PC-3 (cell line): ENCODE measurements at places on chromosomes 5 and 9. TPM values are rescaled to one million over a fixed set of nuclear protein-coding genes. Genes with fewer than 3 reads are reported as not detected.
A peak's percentile ranks its signal among the peaks of the same experiment; 100 is the strongest.

The CDH9 gene
- not detected in 2 replicates for total RNA-seq

The AHRR gene
- total RNA-seq, result 1.6 and 1.9 TPM in 2 replicates

The LMX1B gene
- 0.55 and 1.2 TPM in 2 replicates for total RNA-seq

The ASPN gene
- not detected in 2 replicates for total RNA-seq

The ZNF366 gene
- total RNA-seq, result not detected in 2 replicates

The EPB41L4A gene
- total RNA-seq, result not detected in 2 replicates

The NR4A3 gene
- total RNA-seq, result 0.77 and 0.98 TPM in 2 replicates

The FAXDC2 gene
- total RNA-seq, result not detected in 2 replicates

The IL3 gene
- total RNA-seq, result not detected in 2 replicates

DNA sequence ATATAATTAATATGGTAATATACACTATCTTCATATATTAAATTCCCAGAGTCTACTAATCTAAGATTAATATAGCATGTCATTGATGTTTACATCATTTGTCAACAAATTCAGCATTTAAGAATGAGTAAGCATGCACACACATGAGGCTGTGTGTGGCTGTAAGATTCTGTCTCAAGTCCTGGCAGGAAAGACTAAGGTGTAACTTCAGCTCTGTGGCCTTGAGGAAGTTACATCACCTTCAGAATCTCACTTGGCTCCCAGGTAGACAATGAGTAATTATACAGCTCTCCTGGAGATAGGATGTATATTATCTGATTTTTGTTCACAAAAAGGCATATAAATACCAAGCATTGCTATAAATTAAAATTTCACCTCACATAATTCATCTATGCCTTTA, 119.4 kb upstream of the IQGAP2 start:
- peaks cover 35% of the 10 kb centered on the region for H3K27me3 ChIP-seq
- no peak overlapping the region for H3K4me3 ChIP-seq
- H3K4me1 ChIP-seq, result no peaks in the 10 kb centered on the region
- H3K36me3 ChIP-seq, result no peaks in the 10 kb centered on the region

DNA sequence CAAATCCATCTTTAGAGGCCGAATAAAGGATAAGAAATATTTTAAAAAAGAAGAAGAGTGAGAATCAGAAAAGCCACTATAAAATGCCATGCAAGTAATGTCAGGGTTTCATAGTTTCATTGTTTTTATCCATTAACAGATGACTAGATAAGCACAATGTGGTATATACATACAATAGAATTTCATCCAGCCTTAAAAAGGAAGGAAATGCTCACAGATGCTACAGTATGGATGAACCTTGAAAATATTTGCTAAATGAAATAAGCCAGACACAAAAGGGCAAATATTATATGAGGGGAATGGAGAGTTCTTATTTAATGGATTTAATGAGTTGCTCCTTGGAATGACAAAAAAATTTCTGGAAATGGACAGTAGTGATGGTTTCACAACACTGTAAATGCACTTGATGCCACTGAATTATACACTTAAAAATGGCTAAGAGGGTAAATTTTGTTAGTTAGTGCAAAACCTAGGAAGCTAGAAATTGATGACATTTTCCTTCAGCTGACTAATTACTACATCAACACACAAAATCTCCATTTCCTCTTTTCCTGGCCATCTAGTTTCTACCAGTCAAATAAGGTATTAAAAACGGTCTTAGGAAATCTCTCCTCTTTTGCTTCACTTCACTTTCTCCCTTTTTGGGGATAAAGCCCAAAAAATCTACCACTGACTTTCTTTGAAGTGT, 86.6 kb downstream of the GNA14 start:
- no peak overlapping the region for H3K27ac ChIP-seq
- H3K4me1 ChIP-seq, result no peaks in the 10 kb centered on the region
- no peak overlapping the region for H3K4me3 ChIP-seq
- no peaks in the 10 kb centered on the region for H3K36me3 ChIP-seq
- DNase-seq, result no peak

GRCh38 chr9:38162332-38163211, 93.5 kb upstream of the SHB start:
- peak; percentile 17 for DNase-seq
- 0 out of 2 replicates have a peak, but pooled peaks cover 4% of the 10 kb centered on the region for H3K4me1 ChIP-seq
- no peaks in the 10 kb centered on the region for H3K36me3 ChIP-seq
- H3K27ac ChIP-seq, result no peak overlapping the region

- H3K27me3 ChIP-seq, result no peaks in the 10 kb centered on the region
- no peaks in the 10 kb centered on the region for H3K4me1 ChIP-seq
- no peaks in the 10 kb centered on the region for H3K36me3 ChIP-seq
- H3K4me3 ChIP-seq, result no peak overlapping the region
- no peak overlapping the region for H3K27ac ChIP-seq
Observed at GRCh38 chr5:68739752-68740151, 354.1 kb upstream of the SLC30A5 start.

DNA sequence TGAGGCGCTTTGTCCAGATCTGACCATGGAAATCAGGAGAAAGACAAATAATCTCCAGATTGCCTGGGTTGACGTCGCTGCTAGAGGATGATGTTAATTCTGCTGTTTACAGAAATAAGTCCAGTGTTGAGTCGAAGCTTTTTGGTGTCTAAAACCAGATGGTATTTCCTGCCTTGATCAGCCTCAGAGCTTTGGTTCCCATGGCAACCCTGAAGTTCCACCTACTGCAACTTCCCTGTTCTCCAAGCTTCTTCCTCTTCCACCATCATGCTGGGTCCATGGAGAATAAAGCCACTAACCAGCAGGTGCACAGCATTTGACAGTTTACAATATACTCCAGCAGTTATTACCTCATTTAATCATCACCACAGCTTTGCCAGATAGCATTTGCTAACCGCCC, 18.0 kb upstream of the GABBR2 start:
- H3K36me3 ChIP-seq, result no peaks in the 10 kb centered on the region
- H3K4me1 ChIP-seq, result no peaks in the 10 kb centered on the region
- H3K27ac ChIP-seq, result no peak overlapping the region
- no peak for DNase-seq
- no peak overlapping the region for H3K4me3 ChIP-seq

DNA sequence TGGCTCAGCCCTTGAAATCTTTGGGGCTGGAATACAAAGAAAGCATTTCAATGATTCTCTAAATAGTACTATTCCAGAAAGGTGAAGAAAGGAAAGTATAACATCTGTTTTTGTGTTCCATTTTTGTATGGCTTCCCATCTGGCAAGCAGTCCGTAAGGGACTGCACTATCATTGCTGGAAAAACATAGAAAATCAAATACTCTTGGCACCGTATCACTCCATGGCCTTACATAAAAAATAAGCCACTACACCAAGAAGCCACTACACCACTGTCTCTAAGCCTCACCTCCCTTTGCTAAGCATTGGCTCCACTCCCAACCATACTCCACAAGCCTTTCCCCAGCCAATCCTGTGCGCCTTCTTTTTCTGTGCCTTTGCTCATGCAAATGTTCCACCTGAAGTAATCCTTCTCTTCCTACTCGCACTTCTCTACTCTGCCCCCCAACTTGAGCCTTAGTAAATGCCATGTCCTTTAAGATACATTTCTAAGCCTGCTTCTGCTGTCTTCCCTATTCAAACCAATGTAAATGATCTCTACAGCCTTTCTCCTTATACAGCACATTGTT, 454.6 kb upstream of the TUSC1 start:
- no peak for DNase-seq
- no peaks in the 10 kb centered on the region for H3K27me3 ChIP-seq
- H3K4me3 ChIP-seq, result no peak overlapping the region
- peaks cover 6% of the 10 kb centered on the region for H3K4me1 ChIP-seq
- H3K36me3 ChIP-seq, result no peaks in the 10 kb centered on the region

GRCh38 chr5:169251333-169252084, 49.4 kb downstream of the SLIT3 start:
- no peak for DNase-seq
- no peaks in the 10 kb centered on the region for H3K36me3 ChIP-seq
- H3K27ac ChIP-seq, result no peak overlapping the region
- peaks cover 58% of the 10 kb centered on the region for H3K27me3 ChIP-seq
- no peaks in the 10 kb centered on the region for H3K4me1 ChIP-seq

DNA sequence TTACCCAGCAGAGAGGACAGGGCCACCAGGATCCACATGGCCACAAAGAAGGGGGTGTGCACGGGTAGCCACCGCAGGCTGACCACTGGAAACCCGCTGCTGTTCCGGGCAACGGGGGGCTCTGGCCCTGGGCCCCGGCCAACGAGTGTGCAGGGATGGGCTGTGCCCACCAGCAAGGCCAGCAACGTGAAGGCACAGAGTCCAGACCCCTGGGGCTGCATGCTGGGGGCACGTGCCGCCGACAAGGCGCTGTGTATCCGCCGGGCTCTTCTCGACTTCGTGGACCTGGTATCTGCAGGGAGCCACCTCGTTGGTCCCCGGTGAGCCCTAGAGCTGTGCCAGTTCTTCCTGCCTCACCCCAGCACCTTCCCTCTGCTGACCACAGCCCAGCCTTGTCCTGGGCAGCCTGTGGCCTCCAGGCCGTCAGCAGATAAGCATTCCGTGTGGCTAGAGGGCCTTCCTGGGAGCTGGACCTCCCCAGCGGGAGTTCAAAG, 42.2 kb upstream of the CEP72 start:
- no peaks in the 10 kb centered on the region for H3K36me3 ChIP-seq
- H3K27ac ChIP-seq, result no peak overlapping the region

DNA sequence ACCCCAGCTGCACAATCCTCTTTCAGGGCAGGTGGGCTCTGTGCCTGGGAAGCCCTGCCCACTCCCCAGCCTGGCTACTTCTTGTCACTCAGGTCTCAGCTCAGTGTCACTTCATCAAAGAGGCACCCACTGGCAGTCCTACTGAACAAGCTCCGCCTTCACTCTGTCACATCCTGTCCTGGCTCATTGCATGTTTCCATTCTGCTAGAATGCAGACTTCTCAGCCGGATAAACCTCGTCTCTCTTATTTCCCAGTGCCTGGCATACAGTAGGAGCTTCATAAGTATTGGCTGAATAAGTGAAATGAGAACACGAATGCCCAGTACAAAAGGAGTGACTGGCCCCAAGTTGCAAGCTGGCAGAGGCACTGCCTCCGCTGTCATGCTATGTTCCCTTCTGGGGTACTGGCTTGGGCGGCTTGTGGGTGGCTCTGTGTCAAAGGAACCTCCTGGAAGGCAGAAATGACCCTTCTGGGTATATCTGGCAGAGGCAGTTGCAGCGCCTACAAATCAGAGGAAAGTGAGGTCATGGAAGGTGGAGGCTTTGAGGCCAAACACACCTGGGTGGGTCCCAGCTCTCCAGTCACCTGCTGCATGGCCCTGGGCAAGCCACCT, 98.3 kb upstream of the PHYKPL start:
- DNase-seq, result peak; percentile 15
- H3K27me3 ChIP-seq, result peaks cover 13% of the 10 kb centered on the region
- H3K36me3 ChIP-seq, result no peaks in the 10 kb centered on the region
- H3K4me3 ChIP-seq, result no peak overlapping the region

GRCh38 chr5:143200781-143201398, 202.6 kb downstream of the NR3C1 start:
- H3K27me3 ChIP-seq, result no peaks in the 10 kb centered on the region
- no peaks in the 10 kb centered on the region for H3K36me3 ChIP-seq
- peaks cover 4% of the 10 kb centered on the region; the same call in 1 of the 2 replicates for H3K4me1 ChIP-seq
- H3K27ac ChIP-seq, result no peak overlapping the region
- no peak for DNase-seq

DNA sequence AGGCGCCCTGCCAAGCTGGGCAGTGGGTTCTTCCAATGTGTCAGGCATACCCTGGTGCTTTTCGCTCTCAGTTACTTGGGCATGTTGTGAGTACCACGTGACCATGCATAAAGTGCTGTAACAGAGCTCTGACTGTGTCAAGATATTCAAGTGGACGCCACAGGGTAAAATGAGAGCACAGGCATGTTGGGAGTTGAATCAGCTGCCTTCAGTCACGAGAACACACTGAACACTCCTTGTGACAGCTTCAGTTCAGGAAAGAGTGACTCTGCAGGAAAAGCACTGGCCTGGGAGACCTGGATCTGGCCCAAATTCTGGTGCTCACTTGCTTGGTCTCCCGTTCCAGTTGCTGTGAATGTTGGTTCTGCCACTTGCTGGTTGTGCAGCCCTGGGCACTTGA, 5.1 kb downstream of the MLANA start:
- DNase-seq, result no peak
- H3K36me3 ChIP-seq, result no peaks in the 10 kb centered on the region
- H3K27ac ChIP-seq, result no peak overlapping the region
- H3K4me3 ChIP-seq, result no peak overlapping the region
- no peaks in the 10 kb centered on the region for H3K27me3 ChIP-seq

GRCh38 chr5:154962494-154962893, 21.6 kb downstream of the MRPL22 start:
- peak overlapping the region; percentile 92 for H3K27ac ChIP-seq
- H3K27me3 ChIP-seq, result no peaks in the 10 kb centered on the region
- peaks cover 24% of the 10 kb centered on the region for H3K4me1 ChIP-seq
- peak; percentile 88 for DNase-seq

- DNase-seq, result no peak
- peaks cover 38% of the 10 kb centered on the region for H3K4me1 ChIP-seq
- H3K27ac ChIP-seq, result no peak overlapping the region
- H3K27me3 ChIP-seq, result no peaks in the 10 kb centered on the region
Observed at GRCh38 chr9:14248149-14248548, 65.8 kb downstream of the NFIB start.

- DNase-seq, result peak; percentile 33
- H3K27ac ChIP-seq, result no peak overlapping the region
- no peaks in the 10 kb centered on the region for H3K36me3 ChIP-seq
- H3K27me3 ChIP-seq, result no peaks in the 10 kb centered on the region; the same call in 1 of the 2 replicates
- H3K4me1 ChIP-seq, result no peaks in the 10 kb centered on the region
Observed at GRCh38 chr5:180084638-180085561, 13.3 kb upstream of the RNF130 start.
